ENCODE measurements at places on chromosomes 6 and 20. TPM values are rescaled to one million over a fixed set of nuclear protein-coding genes. Genes with fewer than 3 reads are reported as not detected.

FAM83C gene
- polyA plus RNA-seq, result not detected

DNA sequence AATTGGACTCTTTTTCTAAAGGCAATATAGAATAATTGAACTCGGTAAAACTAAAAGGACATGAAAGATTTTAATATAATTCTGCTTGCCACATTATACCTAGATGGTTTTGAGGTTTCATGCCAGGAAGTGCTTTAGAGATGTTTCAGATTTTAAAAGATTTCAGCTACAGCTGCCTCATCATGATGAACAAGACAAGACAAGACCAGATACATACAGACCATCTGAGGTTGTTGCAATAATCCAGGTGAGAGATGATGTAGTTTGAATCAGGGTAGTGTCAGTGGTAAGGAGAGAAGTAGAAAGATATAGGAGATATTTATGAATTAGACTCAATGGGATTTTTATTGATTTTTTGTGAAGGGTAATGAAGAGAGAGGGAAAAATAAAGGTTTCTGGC is 374.3 kb upstream of the HSF2 start:
- no peak for DNase-seq

- DNase-seq, result no peak
Measured at GRCh38 chr6:259901-260508, 32.3 kb upstream of the DUSP22 start.

- no peak for DNase-seq
Measured at GRCh38 chr6:156416391-156416790, 360.8 kb upstream of the ARID1B start.

- no peak for DNase-seq
Measured at GRCh38 chr6:157982563-157983405, 1.1 kb downstream of the SYNJ2 start.

GRCh38 chr20:47551841-47552240 is 50.2 kb downstream of the NCOA3 start:
- no peak for DNase-seq
